ENCODE measurements at places on chromosomes 7 and 10.

DNA sequence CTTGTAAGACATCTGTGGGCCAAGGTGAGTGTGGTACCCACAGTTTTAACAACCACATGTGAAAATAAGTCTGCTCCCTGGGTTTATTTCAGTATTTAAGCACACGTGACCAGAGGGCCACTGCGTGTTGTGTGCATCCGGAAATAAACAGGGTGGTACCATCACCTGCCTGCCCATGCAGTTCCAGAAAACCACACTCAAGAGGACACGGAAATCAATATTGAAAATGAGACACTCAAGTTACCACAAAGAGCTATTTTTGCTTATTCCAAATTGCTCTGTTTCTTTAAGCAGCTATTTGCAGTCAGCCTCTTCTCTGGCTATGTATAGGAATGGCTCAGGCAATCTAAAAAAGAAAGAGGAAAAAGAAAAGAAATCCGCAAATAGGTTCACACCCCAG, 71.8 kb upstream of the LOXL4 start:
- DNase-seq = peak; percentile 40

GRCh38 chr7:103637094-103637493, 191.1 kb upstream of the SLC26A5 start:
- DNase-seq = no peak

DNA sequence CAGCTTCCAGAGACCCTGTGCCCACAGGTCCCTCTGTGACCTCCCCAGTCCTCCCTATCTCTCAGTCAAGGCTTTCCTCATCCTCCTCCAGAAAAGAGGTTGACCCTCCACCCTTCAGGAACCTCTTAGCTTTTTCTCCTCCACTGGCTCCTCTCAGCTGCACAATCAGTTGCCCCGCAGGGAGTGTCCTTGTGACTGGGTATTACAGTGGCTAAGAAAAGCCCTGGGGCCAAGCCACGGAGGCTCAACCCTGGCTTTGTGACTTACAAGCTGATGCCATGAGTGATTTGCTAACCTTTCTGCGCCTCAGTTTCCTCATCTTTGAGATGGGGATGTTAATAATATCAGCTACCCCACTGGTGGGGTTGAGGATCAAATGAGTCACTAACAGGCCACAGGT, 66.4 kb upstream of the ZMIZ1 start:
- no peak for DNase-seq

GRCh38 chr10:17792991-17793390, 16.2 kb upstream of the MRC1 start:
- DNase-seq = no peak

- DNase-seq = peak; percentile 35
These were observed 5.5 kb downstream of the ZNF503 start for GRCh38 chr10:75395932-75396630.

DNA sequence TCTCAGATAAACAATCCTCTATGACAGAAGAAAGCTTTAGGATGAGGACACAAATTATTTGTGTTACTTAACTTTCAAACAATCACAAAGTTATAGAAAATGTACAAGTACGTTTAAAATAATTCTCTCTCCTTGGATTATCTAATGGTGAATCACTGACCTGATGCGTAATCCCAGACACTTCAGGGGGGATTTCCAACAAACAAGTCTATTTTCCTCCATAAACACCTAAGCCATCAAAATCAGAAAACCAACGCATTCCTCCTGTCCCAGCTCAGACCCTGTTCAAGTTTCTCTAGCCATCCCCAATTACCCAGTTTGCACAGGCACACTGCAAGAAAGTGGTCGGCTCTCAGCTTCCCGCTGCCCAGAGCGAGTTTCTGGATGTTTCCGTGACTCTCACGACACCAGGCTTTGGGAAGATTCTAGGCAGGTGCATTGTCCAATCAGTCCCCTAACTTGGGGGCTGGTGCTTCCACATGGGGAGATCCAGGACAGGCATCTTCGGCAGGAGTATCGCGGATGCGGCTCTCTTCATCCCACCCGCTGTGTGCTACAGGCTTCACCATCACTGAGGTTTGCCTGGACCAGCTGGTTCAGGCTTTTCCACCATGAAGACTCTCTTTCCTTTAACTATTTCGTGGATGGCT, 200.0 kb downstream of the ZMYND11 start:
- no peak for DNase-seq

- DNase-seq = no peak
These were observed 1072.9 kb downstream of the REEP3 start for GRCh38 chr10:64594072-64594471.

- no peak for DNase-seq
These were observed 58.7 kb upstream of the ANTXRL start for GRCh38 chr10:46227936-46228562.

DNA sequence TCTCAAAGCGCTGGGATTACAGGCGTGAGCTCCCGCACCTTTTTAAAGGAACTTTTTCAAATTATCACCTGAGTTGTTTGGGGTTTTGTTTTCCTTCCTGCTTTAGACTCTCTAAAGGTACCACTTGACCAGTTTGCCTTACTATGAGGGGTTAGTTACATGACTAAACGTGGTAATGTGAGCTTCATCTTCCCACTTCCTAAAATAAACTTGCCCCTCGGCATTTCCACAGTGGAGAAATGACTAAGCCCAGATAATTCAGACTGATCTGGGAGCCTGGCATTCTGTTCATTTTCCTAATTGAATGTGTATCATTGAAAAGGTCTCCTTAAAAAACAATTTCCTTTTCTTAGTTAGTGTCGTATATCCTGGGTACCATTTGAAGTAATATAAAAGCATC, 163.4 kb downstream of the PLXDC2 start:
- DNase-seq = no peak

- no peak for DNase-seq
These were observed at the start of gene ACSM6 for GRCh38 chr10:95193944-95194343. TSS of gene ACSM6 (plus strand) at chr10:95194238. CDS start at chr10:95194486, 248 bp downstream.

DNA sequence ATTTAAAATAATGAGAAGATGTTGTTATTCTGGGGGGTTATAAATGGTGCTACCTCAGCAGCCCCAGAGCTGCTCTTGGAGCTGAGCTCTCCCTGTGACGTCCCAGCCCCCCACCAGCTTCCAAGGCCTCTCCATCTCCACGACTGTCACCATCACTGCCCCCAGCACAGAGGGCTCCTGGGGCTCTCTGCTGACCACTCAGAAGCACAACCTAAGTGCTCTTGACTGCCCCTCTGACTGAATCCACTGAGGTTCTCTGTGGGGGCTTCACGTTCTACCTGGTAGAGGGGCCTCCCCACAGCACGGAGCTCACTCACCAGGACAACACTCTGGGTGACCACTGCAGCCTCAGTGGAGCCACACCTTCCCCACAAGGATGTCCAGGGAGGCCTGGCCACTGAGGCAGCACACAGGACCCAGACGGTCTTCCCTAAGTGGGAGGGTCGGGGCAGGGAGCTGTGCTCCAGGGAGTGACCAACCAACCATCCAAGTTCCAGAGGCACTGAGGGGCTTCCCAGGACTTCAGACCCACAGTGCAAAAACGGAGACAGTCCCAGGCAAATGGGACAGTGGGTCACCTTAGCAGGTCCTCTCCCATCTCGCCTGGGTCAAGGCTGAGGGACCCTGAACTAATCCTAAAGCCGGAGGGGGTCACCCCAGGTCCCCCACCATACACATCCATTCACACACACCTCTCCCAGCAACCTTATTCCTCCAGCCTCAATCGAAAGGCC, 121.0 kb upstream of the PPP2R2D start:
- no peak for DNase-seq

DNA sequence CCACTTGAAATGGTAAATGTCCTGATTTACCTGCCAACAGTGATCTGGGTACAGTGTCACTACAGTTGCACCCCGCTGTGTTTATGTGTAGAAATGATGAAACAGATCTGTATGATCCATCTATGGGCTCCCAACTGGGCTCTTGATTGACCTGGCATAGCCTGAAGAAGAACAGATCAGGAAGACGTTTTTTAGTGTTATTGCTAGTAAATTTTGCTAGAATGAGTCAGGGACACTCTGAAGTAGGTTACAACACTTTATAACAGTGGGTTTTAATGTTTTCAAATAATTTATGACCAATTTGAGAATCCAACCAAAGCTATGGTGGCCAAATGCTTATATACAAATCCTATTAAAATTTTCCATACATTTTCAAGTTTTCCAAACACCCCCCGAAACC, 110.3 kb downstream of the DKK1 start:
- no peak for DNase-seq

- DNase-seq = no peak
These were observed 37.7 kb upstream of the INSIG1 start for GRCh38 chr7:155259866-155260497.
